ENCODE measurements at places on chromosomes 3 and 15.

DNA sequence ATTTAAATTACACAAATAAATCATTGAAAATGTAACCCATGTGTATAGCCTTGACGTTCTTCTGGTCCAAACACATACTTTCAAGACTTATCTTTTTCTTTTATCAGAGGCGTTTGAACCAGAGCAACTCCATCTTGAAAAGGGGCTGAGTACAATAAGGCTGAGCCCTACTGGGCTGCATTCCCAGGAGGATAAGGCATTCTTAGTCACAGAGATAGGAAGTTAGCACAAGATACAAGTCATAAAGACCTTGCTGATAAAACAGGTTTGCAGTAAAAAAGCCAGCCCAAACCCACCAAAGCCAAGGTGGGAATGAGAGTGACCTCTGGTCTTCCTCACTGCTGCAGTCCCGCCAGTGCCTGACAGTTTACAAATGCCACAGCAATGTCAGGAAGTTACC, 101.0 kb upstream of the IGSF10 start:
- no peaks in the 10 kb centered on the region for H3K36me3 ChIP-seq
- H3K4me1 ChIP-seq = no peaks in the 10 kb centered on the region
- no peak overlapping the region for H3K4me3 ChIP-seq
- H3K27me3 ChIP-seq = no peaks in the 10 kb centered on the region
- no peak for DNase-seq

DNA sequence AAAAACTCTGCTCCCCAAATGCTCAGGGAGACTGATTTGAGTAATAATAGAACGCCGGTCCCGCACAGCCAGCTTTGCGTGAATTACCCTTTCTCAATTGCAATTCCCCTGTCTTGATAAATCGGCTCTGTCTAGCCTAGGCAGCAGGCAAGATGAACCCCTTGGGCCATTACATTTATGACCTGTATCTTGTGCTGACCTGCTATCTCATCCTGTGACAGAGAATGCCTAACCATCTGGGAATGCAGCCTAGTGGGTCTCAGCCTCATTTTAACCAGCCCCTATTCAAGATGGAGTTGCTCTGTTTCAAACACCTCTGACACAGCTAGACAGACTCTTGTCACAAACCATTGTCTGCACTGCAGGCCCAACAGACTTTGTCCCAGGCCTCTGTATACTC, 13.8 kb upstream of the NUP210 start:
- H3K4me1 ChIP-seq = no peaks in the 10 kb centered on the region
- H3K4me3 ChIP-seq = no peak overlapping the region
- H3K27me3 ChIP-seq = no peaks in the 10 kb centered on the region
- peaks cover 2% of the 10 kb centered on the region for H3K36me3 ChIP-seq
- no peak overlapping the region for H3K27ac ChIP-seq

DNA sequence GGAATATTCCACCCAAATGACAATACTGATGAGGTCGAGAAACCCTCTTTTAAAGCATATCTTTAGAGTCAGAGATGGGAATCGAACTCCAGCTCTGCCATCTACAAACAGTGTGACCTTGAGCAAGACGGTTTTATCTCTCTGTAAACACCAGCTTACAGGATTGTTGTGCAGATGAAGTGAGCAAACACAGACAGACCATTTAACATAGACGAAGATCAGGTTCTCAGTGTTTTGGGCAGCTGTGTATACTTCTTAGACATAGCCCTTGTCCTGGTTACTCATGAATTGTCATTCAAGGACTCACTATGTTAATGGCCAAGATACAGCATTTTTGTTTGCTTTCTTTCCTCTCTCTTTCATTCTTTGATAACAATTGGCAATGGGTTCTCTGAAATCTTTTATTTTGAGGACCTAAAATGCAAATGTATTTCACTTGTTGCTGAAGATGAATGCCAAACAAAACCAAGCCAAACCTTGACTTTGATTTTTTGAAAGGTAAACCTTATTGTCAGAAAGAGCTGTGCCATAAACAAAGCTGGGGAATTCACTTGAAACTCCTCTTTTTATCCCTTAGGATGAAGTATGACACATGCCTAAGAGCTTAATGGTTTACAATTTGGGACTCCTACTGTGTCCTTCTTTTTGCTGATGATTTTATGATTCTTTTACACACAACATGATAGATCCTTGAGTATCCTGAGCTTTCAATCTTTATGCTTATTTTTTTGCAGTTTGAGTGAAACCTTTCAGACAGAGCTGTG, 250.0 kb upstream of the PDZRN3 start:
- DNase-seq = no peak
- H3K27me3 ChIP-seq = no peaks in the 10 kb centered on the region
- no peak overlapping the region for H3K27ac ChIP-seq
- H3K4me1 ChIP-seq = no peaks in the 10 kb centered on the region
- no peak overlapping the region for H3K4me3 ChIP-seq
- no peaks in the 10 kb centered on the region for H3K36me3 ChIP-seq

GRCh38 chr15:31283043-31283442, 43.6 kb upstream of the KLF13 start:
- DNase-seq = no peak
- H3K36me3 ChIP-seq = no peaks in the 10 kb centered on the region

DNA sequence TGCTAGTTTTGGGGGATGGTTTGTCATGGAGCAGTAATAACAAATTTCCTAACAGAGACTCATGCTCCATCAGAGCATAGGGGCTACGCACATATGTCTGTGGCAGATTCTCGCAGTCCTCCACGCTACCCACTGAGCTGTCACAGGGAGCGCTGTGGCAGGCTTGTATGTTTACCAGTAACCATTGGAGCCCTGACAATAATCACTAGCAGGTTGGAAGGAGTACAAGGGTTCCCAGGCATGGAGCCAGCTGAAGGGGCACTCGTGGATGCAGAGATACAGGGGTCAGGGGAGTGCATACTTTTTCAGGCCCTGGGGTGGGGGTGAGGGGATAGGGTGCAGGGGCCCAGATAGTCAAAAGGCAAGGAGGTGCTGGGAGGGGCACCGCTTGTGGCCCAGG, 7.9 kb upstream of the GP9 start:
- H3K4me3 ChIP-seq = no peak overlapping the region
- no peak for DNase-seq

DNA sequence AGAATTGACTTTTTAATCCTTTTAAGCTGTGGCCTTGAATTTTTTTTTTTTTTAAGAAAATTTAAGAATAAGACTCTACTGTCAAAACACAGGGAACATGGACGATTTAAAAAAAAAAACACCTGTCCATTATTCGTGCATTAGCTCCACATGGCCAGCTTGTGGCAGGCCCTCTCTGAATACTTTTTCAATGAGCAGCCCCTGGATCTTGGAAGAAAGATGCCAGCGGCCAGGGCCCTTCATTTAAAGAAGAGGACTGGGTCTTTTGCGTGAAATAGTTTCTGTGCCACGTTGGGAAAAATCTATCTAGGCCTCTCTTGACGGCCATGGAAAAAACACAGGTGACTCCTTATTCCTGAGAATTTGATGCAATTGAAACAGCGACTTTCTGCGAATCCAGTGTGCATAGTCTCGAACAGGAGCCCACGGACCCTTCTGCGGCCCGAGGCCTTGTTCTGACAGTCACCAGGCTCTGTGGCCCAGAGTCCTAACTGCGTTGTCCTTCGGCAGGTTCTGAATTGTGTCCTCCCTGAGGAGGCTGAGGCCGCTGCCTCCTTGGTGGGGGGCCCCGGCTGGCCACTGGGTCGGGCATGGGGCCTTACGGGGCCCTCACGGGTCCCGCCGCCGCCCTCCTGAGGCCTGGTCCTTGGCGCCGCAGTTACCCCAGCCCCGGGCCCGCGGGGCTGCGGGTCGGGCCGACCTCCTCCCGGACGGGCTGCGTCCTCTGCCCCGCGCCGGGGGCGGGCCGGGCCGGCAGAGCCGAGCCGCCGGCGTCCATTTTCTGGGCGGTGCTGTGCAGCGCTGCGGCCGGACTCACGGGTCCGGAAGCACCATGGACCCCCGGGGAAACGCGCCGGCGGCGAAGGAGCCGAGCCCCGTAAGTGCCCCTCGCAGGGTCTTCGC, 33.5 kb downstream of the ZBTB38 start:
- H3K27ac ChIP-seq = peak overlapping the region; percentile 76
- peaks cover 36% of the 10 kb centered on the region for H3K4me1 ChIP-seq
- H3K36me3 ChIP-seq = peaks cover 27% of the 10 kb centered on the region
- DNase-seq = peak; percentile 59

- no peak overlapping the region for H3K27ac ChIP-seq
- DNase-seq = no peak
- H3K27me3 ChIP-seq = no peaks in the 10 kb centered on the region
- no peak overlapping the region for H3K4me3 ChIP-seq
Measured at GRCh38 chr3:158465074-158465473, 105.9 kb upstream of the MLF1 start.

GRCh38 chr3:167483708-167484475, 10.1 kb upstream of the SERPINI2 start:
- no peaks in the 10 kb centered on the region for H3K27me3 ChIP-seq
- H3K27ac ChIP-seq = no peak overlapping the region
- DNase-seq = no peak
- H3K36me3 ChIP-seq = no peaks in the 10 kb centered on the region

DNA sequence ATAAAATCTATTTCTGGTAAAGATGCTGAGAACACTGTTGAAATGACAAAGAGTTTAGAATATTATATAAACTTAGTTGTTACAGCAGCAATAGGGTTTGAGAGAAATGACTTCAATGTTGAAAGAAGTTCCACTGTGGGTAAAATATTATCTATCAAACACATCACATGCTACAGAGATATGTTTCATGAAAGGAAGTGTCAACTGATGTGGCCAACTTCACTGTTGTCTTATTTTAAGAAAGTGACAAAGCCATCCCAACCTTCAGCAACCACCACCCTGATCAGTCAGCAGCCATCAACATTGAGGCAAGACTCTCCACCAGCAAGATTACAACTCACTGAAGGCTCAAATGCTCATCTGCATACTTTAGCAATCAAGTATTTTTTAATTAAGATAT, 20.2 kb downstream of the TMEM39A start:
- peaks cover 23% of the 10 kb centered on the region for H3K36me3 ChIP-seq
- no peak overlapping the region for H3K4me3 ChIP-seq
- no peaks in the 10 kb centered on the region for H3K27me3 ChIP-seq
- H3K4me1 ChIP-seq = no peaks in the 10 kb centered on the region
- DNase-seq = no peak

DNA sequence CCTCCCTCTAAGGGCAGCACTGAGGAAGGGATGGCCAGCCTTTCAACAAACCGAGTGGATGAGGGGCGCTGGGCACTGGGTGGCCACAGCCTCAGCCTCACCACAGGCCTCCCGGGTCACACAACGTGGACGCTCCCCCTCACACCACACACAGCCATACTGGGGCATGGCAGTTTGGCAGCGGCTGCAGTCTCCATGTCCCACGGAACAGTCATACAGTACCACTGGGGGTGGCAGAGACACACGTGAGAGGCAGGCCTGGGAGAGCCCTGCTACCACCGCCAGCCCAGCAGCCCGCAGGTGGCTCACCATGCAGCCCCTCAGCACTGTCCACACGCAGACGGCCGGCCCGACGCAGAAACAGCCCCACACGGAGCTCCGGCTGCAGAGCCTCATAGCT, 11.7 kb downstream of the PLXNB1 start:
- H3K4me1 ChIP-seq = peaks cover 3% of the 10 kb centered on the region
- DNase-seq = no peak
- no peak overlapping the region for H3K4me3 ChIP-seq
- H3K27me3 ChIP-seq = peaks cover 4% of the 10 kb centered on the region
- no peak overlapping the region for H3K27ac ChIP-seq

GRCh38 chr3:190326361-190326760, 4.1 kb upstream of the CLDN1 start:
- DNase-seq = no peak
- H3K4me3 ChIP-seq = no peak overlapping the region
- peaks cover 7% of the 10 kb centered on the region for H3K4me1 ChIP-seq
- H3K27me3 ChIP-seq = peaks cover 22% of the 10 kb centered on the region
- H3K36me3 ChIP-seq = no peaks in the 10 kb centered on the region

DNA sequence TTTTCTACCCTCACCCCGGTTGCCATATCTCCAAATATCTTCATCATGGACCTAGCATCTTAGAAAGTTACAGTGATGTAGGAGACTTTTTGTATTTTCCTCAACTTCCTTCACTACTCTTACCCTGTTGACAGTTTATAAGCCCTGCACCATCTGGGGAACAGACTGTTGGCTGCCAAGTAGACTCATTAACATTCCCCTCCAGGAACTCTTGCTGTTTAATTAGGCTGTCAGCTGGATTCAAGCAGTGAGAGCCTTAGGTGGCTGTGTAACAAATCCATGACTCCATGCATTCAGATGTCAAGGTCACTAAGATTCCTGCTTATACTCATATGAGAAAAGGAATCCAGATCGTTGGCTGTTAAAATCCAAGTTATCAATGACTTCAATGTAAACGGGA, 198.3 kb downstream of the NAALADL2 start:
- no peak overlapping the region for H3K4me3 ChIP-seq
- no peaks in the 10 kb centered on the region for H3K27me3 ChIP-seq
- DNase-seq = no peak
- no peaks in the 10 kb centered on the region for H3K36me3 ChIP-seq

- peaks cover 4% of the 10 kb centered on the region for H3K4me1 ChIP-seq
- no peak overlapping the region for H3K27ac ChIP-seq
- H3K27me3 ChIP-seq = no peaks in the 10 kb centered on the region
- peaks cover 57% of the 10 kb centered on the region for H3K36me3 ChIP-seq
Measured at GRCh38 chr15:45666119-45666875, 31.5 kb downstream of the SQOR start.

- H3K27me3 ChIP-seq = peaks cover 18% of the 10 kb centered on the region
- no peaks in the 10 kb centered on the region for H3K4me1 ChIP-seq
- H3K27ac ChIP-seq = no peak overlapping the region
- no peak for DNase-seq
Measured at GRCh38 chr15:58355382-58355971, 76.3 kb upstream of the LIPC start.
